ENCODE measurements at places on chromosomes 2 and 18.
A peak's percentile ranks its signal among the peaks of the same experiment; 100 is the strongest.

DNA sequence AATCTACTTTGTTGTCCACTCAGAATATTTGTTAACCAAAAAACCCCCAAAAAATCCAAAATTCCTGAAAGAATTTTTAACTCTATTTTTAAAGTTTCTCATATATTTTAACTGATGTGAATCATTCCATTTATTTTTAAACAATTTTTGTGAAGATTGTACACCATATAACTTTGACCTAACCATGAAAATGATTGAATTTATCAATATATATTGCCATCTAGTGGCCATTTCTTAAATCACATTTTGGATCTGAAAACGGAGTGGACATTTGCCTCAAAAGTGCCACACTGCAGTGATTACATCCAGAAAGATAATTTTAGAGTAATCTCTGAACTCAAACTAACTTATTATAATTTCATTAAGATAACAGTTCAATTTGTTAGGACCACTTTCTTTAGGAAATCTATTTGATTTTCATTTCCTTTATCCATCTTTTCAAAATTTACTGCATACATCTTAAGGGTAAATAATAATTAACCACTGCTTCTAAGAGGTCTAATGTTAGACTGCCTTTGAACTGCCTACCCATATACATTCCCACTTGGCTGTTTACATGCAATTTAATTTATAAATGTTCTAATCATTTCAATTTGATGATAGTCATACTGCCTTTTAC, 71.1 kb downstream of the DSC3 start:
- peak; percentile 44 for DNase-seq

DNA sequence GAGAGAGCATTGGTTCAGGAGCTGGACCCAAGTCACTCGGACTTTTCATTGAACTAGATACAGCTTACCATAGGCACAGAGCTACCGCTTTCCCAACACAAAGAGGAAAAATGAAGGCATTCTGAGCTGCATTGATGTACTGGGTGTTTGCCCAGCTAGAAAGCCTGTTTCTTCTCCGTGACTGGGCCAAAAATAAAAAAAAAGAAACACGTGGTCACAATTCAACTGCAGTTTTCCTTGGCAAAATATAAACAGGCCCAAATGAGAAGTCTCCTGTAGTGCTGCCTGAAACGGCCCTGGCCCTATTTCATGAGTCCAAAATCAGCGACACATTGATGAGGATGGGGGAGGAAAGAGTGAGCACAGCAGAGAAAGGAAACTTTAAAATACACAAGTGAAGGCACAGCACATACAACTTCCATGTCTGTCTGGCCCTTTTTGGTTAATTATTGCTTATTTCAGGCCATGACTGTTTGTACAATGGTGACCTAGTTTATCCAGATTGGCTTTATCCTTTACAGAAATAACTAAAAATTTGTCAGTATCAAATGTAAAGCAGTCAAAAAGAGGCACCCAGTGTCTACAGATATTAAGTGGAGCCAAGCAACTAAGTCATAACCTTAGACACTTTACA, 179.7 kb downstream of the ICOS start:
- no peak for DNase-seq

- DNase-seq: no peak
Observed at GRCh38 chr2:68768461-68768860, 33.9 kb downstream of the ARHGAP25 start.

GRCh38 chr2:9373047-9373446, 50.3 kb downstream of the ITGB1BP1 start:
- DNase-seq: no peak

GRCh38 chr2:183242937-183243336, 118.7 kb downstream of the NUP35 start:
- DNase-seq: no peak

- DNase-seq: no peak
Observed at GRCh38 chr2:20429528-20429927, 17.3 kb upstream of the RHOB start.

GRCh38 chr2:143204062-143204461, 74.8 kb downstream of the ARHGAP15 start:
- no peak for DNase-seq

GRCh38 chr2:69683170-69683971, 39.8 kb upstream of the AAK1 start:
- peak; percentile 46 for DNase-seq

DNA sequence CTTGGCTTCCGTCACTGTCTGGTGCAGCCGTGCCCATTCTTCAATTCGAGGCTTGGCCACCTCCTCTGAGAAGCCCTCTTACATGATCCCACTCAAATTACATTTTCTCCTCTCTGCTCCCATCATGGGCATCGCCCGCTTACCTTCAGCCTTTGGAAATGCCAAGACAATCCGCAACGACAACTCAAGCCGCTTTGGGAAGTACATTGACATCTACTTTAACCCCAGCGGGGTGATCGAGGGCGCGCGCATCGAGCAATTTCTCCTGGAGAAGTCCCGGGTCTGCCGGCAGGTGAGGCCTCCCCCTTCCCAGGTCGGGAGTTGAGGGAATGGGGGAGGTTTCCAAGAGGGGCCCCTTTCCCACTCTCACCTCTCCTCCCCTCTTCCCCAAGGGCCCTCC, 38.3 kb downstream of the MYO7B start:
- no peak for DNase-seq

- no peak for DNase-seq
Observed at GRCh38 chr18:24321071-24321470, 76.6 kb downstream of the OSBPL1A start.

DNA sequence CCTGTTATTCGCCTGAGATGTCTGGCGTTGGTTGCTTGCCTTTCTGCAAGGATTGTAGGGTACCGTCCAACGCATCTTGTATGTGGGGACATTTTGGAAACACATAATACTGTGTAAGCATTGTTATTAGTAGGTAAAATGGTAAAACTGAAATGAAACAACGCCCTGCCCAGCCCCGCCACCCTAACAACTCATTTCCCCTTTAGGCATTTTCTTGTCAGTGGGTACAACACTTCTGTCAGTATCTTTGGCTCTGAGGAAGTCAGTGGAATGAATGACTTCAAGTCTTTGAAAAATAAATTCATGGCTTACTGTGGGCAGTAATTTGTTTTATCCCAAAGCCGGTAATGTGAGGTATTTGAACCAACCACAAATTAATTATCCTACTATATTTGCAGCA, 86.0 kb downstream of the FMNL2 start:
- no peak for DNase-seq

GRCh38 chr2:223909001-223909741, 36.0 kb downstream of the WDFY1 start:
- DNase-seq: no peak

GRCh38 chr18:50969448-50969847, 1.6 kb downstream of the ELAC1 start:
- no peak for DNase-seq

DNA sequence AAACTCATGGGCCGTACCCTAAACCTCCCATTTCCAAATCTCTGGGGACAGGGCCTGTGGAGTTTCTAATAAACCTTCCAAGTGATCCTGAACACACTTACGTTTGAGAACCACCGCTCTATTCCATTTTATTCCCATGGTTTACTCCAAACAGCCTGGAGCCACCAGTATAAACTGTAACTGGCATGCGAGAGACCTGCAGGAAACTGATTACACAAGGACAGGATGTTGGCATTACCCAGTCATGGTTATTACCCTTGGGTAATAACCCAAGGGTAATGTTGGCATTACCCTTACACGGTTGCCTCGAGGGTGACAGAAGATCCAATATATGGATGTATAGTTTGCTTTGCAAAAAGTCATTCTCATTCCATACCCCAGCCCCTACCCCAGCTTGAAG, 37.0 kb upstream of the YPEL5 start:
- no peak for DNase-seq

- DNase-seq: no peak
Observed at GRCh38 chr2:121088251-121089165, 196.5 kb downstream of the TFCP2L1 start.

DNA sequence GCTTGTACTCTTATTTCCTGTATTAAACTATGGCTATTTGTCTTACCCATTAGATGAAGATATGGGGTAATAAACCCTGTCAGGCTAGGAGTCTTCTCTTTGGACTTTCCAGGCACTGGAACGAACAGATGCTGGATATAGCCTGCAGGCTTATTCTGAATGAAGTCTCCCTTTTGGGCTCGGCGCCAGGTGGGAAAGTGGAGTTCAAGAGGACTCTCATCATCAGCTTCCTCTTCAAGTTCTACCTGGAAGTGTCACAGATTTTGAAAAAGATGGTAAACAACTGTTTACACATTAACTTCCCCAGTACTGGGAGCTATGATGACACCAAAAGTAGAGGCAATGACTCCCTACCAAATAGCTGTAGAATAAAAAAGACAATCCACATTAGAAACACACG, 27.9 kb downstream of the AOX1 start:
- no peak for DNase-seq

GRCh38 chr2:12536976-12537375, 179.8 kb upstream of the TRIB2 start:
- no peak for DNase-seq

- no peak for DNase-seq
Observed at GRCh38 chr2:217826520-217826919, 176.3 kb downstream of the TNS1 start.

- DNase-seq: no peak
Observed at GRCh38 chr18:62089174-62089573, 97.7 kb downstream of the PIGN start.

All from ACHN (cell line).